ENCODE measurements at places on chromosomes 7 and 10.

GRCh38 chr7:2800220-2800930 lies 43.7 kb downstream of the GNA12 start:
- DNase-seq = no peak

DNA sequence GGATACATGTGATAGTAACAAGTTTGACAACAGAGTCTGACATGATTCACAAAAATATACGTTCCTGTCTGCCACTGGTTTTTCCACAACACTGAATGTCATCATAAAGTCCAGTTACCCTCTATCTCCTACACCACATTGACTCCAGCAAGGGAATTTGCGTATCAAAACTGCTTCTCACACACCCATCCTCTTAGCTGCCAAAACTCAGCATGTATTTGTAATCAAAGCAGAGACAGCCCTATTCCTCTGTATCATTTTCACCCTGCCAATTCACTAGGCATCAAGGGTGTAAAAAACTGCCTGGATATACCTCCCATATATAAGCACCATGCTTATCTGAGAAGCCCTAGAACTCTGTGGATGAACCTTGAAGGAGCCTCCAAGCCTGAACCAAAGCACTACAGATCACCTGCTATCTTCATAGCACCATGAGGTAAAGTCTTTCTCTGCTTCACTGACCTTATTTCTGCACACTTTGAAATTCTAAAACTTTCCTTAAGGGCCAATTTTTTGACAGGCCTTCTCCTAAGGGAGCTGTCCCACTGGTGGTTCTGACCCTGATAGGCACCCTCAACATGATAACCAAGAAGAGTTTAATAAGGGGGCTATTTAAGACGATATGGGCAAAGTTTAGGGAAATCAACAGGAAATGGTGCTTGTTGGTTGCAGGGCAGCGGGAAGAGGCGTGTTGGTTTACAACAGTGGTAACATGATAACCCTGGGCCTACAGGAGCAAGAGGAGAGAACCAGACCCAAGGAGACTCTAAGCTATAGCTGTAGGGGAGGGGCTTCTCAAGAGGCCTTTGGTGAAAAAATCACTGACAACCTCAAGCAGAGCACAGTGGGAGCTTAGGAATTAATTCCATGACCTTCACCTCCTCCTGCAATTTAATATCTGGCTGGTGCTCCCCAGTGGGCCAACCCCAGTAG lies at the start of gene IFIT1B:
Gene IFIT1B (plus strand): TSS at position 352 of the 933 bp plus-strand sequence. CDS start 80 bp downstream, at position 432.
- DNase-seq = no peak

DNA sequence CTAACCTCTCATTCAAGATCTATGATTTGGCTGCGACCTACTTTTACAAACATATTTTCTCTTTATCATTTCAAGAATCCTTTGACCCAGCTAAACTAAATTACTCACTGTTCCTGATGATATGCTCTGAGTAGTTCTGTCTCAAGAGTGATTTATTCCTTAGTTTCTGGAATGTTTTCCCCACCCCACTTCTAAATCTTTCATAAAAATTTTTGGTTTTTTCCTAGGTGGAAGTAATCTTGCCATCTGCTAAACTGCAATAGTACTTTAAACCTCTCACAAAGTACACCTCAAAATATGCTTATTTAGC lies 170.8 kb downstream of the DNAJC1 start:
- DNase-seq = no peak

- DNase-seq = no peak
Observed at GRCh38 chr10:87983716-87984115, 120.3 kb downstream of the PTEN start.

GRCh38 chr10:100479037-100479436 lies 16.2 kb downstream of the WNT8B start:
- no peak for DNase-seq

- DNase-seq = no peak
Observed at GRCh38 chr10:81876253-81877077, 1.5 kb downstream of the NRG3 start.

- DNase-seq = no peak
Observed at GRCh38 chr10:29555746-29556481, 78.9 kb downstream of the SVIL start.

DNA sequence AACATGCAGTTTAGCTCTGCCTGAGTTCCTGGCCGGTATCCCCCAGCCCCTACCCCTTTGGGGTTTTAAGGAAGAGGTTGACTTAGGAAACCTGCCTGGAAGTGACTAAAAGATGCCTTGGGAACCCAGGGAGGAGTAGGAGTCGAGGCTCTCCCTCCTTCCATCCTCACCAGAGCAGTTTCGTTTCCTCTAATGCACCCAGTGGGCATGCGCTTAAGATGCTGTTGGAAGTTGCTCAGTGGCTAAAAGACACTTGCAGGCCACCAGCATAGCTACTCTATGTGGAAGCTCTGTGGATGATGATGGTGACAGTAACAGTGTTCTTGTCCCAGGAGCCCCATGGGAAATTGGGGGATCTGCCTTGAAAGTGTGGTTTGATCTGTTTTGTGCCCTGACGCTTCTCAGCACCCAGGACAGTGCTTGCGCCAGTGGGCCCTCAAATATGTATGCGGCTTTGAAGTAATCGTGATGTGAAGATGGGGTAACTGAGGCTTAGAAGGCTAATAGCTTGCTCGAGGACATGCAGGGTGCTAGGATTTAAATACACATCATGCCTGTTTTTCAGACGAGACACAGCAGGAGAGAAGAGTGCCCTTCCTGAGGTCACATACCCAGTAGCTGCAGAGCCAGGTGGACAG lies 32.0 kb downstream of the TBATA start:
- DNase-seq = no peak
